ENCODE measurements at places on chromosomes 3 and 15.

DNA sequence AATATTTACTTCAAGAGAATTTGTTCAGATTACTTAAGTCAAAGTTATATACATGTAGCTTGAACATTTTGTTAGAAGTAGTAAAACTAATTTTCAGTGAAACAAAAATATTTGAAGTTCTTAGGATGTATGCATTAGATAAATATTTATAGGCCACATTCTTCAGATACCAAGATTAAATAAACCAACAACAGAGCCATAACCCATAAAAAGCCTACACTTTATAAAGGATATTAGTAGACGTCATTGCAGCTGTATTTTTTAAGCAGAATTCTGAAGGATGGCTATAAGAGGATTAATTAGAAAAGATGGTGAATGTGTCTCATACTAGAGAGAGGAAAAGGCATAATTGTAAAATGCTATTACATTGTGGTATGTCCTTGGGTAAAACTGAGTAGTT is 449.7 kb upstream of the ALCAM start:
- DNase-seq = no peak

GRCh38 chr3:184629555-184630160 is 68.1 kb downstream of the EPHB3 start:
- no peak for DNase-seq

GRCh38 chr3:171145798-171146197 is 119.3 kb upstream of the SLC2A2 start:
- DNase-seq = no peak

- no peak for DNase-seq
These were observed 94.0 kb downstream of the OCA2 start for GRCh38 chr15:28005004-28005527.

GRCh38 chr15:101451266-101451799 is 38.2 kb downstream of the PCSK6 start:
- DNase-seq = no peak

DNA sequence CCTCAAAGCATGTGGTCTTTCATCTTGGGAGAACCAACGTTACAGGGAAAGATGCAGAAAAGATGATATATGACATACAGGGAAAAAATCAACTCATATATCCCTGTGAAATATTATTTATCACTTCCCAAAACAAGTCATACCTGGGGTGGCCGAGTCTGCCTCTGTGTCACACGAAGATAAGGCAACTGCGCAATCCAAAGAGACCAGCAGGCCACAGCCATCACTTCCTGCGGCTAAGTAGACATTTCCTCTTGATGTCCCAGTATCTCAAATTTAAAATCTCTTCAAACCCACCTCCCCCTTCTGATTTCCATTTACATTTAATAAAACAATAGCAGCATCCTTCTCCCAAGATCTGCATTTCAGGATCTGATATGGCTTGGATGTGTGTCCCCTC is 71.5 kb downstream of the IGF2BP2 start:
- no peak for DNase-seq

GRCh38 chr3:159390656-159391212 is 588.9 kb downstream of the MFSD1 start:
- no peak for DNase-seq

- no peak for DNase-seq
These were observed 220.9 kb upstream of the CTDSPL start for GRCh38 chr3:37640636-37641375.

- no peak for DNase-seq
These were observed 201.7 kb upstream of the BCL6 start for GRCh38 chr3:187946981-187947380.

DNA sequence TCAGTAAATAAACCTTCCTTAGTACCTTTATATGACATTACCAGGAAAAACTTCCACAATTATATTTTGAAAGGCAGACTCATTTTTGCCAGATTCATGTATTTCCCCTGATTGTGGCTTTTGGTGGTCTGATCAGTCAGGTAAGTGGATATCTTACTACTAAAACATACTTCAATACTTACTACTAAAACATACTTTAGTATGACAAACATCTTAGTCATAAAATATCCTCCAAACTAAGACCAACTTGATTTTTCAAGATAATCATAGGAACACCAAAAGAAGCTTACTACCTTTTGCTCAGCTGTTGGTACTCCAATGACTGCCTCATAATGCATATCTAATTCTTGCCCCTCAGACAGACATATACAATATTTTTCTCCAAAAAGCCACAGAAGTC is 9.3 kb downstream of the TJP1 start:
- DNase-seq = no peak

DNA sequence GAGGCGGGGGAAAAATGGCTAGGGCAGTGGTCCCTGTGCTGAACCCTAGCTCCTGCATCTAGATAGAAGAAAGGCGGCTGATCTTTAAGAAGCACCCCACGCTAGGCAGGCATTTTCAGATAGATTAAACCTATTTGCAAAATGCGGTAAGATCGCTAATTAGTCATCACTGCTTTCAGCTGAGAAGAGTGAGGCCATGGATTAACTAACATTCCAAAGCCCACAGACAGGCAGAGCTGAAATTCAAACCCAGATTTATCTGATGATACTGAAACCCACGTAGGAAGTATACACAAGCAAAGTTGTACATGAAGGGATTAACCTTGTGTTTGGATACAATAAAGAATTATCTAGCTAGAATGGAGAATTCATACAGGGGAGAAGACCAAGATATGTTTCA is 4.8 kb downstream of the ADPGK start:
- no peak for DNase-seq

DNA sequence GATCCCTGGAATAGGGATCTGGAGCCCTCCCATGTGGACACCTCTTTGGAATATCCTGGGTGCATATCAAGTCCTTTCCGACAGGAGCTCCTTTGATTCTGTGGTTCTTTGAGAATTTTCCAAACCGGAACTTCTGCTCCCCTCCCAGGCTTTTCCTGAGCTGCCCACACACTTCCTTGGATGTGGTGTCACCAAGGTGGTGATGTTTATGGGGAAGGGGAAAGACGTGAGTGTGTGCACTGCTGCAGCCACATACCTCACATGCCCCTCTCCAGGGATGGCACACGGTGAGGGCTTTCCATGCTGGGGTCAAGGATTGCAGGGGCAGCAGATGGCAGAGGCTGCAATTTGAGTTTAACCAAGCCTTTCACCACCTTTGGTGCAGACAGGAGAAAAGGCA is 27.9 kb upstream of the PSTPIP1 start:
- DNase-seq = no peak

DNA sequence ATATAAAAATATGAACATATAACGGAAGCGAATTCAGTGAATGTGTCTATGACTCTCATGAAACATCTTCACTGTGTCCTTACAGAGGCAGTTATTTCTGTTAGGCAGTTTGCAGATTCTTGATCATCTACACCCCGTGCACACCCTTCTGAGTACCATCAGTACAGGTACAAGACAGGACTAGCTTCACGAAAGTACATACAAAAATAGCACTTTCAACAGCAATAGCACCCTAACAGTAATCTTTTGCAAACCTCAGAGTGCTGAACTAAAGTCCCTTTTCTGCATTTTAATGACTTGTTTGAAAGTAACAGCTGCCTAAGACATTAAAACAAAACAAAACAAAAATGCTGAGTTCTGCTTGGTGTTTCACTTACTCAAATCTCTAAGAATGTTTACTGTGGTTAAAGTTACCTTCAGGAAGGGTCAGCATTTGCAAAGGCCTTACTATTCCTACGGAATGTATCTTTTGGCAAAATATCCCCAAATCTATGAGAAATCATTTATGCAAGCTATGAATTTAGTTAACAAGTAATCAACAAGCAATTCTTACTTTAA is 104.1 kb downstream of the CNTN3 start:
- no peak for DNase-seq

GRCh38 chr3:13547591-13548371 is 1.1 kb upstream of the FBLN2 start:
- DNase-seq = no peak

- no peak for DNase-seq
These were observed 61.1 kb upstream of the UNC13C start for GRCh38 chr15:53917109-53917508.

GRCh38 chr15:89321521-89322410 is 12.9 kb downstream of the POLG start:
- no peak for DNase-seq

All from caudate nucleus (tissue), 63 donors.